ENCODE measurements at places on chromosomes 4 and X.

DNA sequence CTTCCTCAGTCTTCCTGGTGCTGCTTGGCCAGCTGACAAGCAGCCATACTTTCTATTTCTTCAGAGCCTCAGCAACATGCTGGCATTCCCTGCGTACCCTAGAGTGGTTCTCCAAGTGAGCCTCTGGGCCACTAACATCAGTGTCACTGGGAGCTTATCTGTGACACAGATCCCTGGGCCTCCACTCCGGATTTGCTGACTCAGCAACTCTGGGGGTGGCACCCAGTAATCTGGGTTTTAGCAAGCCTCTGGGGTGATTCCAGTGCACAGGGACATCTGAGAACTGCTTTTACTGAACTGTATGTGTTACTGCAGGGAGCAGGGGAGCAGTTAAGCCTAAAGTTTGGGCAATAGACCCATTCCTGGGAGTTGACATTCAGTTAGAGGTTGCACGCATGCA, 28.2 kb upstream of the HMGB3 start:
- no peak for DNase-seq

- no peak for DNase-seq
These were observed 17.5 kb downstream of the SH3BP2 start for GRCh38 chr4:2810388-2810787.

DNA sequence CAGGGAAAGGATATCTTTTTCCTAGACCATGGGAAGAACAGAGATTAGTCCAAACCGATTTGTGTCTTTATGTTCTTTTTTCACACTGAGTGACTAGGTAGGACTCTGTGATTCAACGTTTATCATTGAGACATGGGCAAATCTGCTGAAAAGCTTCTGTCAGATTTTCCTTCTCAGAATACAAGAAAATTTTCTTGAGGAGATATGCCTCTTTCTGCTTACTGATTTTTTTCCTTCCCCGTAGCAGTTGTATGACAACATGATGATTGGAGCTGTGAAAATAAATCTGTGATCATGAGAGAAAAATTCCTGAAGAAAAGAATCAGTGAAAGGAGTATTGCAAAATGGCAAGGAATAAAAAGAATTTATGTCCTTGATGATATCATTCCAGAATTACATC, 130.6 kb upstream of the FAT4 start:
- DNase-seq, result no peak

- no peak for DNase-seq
These were observed 15.3 kb upstream of the MAGIX start for GRCh38 chrX:49147282-49147681.

- no peak for DNase-seq
These were observed 53.8 kb downstream of the CASP3 start for GRCh38 chr4:184595430-184595829.

GRCh38 chrX:16191605-16192004, 24.3 kb downstream of the MAGEB17 start:
- DNase-seq, result no peak

DNA sequence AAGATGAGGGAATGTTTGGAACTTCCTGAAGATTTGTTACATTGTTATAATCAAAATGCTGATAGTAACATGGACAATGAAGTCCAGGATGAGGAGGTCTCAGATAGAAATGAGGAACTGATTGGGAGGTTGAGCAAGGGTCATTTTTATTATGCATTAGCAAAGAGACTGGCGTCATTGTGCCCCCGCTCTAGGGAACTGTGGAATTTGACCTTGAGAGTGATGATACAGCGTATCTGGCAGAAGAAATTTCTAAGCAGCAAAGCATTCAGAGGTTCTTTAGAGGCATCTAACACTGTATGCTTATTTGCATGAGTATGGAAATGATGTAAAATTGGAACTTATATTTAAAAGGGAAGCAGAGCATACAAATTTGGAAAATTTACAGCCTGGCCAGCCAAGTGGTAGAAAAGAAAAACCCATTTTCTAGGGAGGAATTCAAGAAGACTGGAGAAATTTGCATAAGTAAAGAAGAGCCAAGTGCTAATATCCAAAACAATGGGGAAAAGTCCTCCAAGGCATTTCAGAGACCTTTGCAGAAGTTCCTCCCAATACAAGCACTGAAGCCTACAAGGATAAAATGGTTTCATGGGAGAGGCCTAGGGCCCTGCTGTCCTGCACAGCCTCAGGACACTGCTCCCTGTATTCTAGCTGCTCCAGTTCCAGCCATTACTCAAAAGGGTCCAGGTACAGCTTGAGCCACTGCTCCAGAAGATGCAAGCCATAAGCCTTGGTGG, 483.0 kb upstream of the NDST4 start:
- no peak for DNase-seq

- DNase-seq, result no peak
These were observed 100.6 kb upstream of the F9 start for GRCh38 chrX:139429913-139430312.

DNA sequence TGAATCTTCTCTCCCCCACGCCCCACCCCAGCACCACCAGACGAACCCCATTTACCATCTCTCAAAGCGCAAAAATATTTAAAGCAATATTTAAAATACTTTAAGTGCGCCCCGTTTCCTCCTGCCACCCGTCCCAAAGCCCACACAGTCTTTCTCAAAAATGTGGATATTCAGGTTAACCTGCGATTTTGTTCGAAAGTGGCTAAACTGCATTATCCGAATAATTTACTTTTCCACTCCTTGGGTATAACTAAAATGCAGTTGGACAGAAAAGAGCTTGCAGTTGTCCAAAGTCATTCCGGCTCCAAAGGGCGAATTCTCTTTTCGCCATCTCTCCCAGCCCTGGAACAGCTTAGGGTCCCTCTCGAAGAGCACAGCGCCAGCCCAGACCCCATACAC, 662 bp downstream of the SMIM43 start:
- DNase-seq, result no peak

- DNase-seq, result no peak
These were observed 40.5 kb downstream of the MAPK10 start for GRCh38 chr4:86319390-86319789.

GRCh38 chrX:132394591-132394990, 94.2 kb downstream of the MBNL3 start:
- no peak for DNase-seq

GRCh38 chr4:145177906-145178538, 2.4 kb downstream of the OTUD4 start:
- DNase-seq, result peak; percentile 39

DNA sequence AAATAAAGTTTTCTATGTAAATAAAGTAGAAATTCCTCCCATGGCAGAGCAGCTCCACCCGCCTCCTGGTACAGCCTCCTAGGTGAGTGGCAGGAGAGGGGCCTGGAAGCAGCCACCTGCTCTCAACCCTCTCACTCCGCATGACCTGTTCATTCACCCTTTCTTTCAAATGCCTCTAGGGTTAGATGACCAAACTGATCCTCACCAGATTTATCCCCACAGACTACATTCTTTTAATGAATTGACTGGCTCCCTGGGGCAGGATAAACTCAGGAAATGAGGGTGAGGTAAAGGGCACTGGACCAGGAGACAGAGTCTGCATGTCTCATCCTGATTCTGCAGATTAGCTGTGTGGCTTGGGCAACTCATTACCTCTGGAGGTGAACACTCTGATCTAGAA, 32.6 kb upstream of the NKX6-1 start:
- DNase-seq, result no peak

DNA sequence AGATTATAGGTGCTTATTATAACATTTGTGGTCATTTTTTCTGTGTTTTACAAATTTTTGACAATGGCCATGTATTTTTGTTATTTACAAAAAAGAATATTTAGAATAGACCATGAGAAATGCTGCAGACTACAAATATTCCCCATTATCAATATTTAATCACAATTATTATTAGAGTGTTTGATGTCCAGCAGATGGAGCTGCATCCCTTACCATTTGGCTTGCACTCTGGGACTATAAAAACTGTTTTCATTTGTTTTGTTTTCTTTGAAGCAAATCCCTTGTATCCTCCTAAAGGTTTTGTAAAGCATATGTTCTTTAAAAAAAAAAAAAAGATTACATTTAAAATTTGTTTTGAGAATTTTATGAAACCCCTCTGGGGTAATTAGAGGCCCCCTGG, 85.6 kb upstream of the CXorf66 start:
- DNase-seq, result peak; percentile 15

- DNase-seq, result no peak
These were observed 246.3 kb downstream of the PPP3CA start for GRCh38 chr4:101101072-101101471.

DNA sequence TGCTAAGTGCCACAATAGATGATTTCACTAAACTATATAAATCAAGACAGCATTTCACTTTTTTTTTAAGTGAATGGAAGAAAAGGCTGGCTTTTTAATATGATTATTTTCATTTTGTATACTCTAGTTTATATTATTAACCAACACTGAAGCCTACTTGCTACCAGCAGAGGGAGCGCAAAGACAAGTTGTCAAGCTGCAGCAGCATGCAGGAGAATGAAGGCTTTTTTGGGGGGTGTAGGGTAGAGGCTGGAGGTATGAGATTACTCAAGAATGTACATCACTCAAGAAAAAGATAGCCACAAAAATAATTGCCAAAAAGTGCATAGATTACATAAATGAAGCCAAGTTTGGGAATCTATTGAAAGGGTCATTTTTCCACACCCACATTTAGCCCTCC, 519.5 kb downstream of the FGF13 start:
- peak; percentile 29 for DNase-seq

GRCh38 chr4:183342541-183343533, 20.6 kb upstream of the CLDN24 start:
- no peak for DNase-seq

DNA sequence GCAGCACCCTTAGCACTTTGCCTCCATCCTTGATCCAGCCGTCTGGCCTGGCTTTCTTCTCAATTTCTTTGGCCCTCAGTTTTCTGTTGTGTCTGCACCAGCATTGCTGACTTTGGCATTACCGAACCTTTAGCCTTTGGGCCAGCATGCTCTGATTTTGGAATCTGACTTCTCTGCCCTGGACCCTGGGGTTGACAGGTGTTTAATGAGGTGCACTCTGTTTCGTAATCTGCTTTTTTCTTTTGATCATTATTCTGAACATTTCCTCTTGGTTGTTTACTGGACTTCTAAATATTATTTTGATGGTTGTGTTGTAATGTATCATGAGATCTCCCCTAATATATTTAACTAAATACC, 71.5 kb upstream of the ENPP6 start:
- no peak for DNase-seq
